Activated CD8-positive, alpha-beta T cell treated with anti-CD3 and anti-CD28 coated beads, Interleukin-2, amount 10 ng/mL, durations not matched to agents 7 days and 5 days (primary cell): ENCODE measurements at places on chromosomes 12 and 14. TPM values are rescaled to one million over a fixed set of nuclear protein-coding genes. Genes with fewer than 3 reads are reported as not detected.

DNA sequence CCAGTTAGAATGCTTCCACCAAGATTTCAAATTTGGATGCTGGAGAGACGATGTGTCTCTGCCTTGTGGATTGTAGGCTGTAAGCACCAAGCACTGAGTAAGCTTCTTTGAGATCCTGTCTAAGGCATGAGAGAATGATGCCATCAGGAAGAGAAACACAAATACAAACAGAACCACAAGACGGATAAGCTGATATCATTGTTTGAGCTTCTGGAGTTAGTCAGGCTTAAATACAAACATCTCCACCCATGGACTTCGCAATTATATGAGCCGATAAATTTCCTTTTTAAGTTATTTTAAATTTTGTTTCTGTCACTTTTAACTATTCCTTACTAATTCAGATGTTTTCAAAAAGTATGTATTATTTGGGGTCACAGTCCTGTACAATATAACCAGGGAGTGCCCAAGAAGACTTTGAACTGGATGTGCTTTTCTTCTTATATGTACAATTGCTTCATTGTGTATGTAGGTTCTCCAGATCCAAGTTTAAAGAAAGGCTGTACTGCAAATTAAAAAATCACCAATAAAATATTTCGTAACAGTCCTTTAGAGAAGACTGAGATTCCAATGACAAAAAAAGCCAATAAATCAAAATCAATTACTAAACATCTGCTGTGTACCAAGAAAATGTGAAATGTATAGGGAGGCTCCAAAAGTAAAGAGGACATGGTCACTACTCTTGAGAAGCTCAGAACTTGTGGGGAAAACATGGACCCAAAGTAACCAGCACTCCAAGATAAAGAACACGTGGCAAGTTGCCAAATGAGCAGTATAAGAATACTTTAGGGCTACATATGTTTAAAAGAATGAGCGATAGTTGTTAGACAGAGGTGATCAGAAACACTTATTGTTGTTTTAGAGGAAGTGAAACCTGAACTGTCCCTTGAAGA is 274.1 kb downstream of the ADAMTS20 start:
- H3K36me3 ChIP-seq, result no peaks in the 10 kb centered on the region
- no peak overlapping the region for H3K27ac ChIP-seq
- no peaks in the 10 kb centered on the region for H3K27me3 ChIP-seq
- no peak overlapping the region for H3K4me3 ChIP-seq
- DNase-seq, result no peak
- H3K4me1 ChIP-seq, result no peaks in the 10 kb centered on the region

DNA sequence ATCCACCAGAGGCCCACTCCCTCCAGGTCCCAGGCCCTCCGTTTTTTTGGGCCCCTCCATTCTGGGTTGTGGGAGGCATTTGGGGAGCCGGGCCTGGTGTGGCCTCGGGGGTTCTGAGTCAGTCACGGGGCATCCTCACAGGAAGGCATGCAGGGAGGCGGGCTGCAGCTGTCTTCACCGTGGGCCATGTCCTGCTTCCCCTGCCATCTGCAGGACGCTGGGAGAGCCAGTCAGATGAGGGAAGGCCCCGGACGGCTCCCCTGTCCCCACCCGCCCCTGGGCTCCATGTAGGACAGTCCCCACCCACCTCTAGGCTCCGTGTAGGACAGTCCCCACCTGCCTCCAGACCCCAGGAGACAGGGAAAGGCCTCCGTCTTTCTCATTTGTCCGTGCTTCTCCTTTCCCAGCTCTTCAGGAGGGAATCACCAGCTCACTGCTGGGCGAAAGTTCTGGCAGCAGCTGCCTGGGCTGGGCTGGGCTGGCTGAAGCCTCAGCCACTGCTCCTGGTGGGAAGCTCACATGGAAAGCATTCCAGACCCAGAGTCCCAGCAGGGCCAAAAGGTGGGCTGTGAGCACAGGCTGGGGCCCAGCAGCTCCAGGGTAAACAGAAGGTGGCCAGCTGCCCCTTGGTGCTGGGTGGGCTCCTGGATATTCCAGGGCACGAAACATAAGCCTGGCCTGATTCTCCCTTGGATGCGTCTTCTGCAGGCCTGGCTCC is 217.8 kb downstream of the KIF26A start:
- H3K4me1 ChIP-seq, result no peaks in the 10 kb centered on the region
- H3K4me3 ChIP-seq, result no peak overlapping the region
- no peaks in the 10 kb centered on the region for H3K36me3 ChIP-seq
- H3K27ac ChIP-seq, result no peak overlapping the region

DNA sequence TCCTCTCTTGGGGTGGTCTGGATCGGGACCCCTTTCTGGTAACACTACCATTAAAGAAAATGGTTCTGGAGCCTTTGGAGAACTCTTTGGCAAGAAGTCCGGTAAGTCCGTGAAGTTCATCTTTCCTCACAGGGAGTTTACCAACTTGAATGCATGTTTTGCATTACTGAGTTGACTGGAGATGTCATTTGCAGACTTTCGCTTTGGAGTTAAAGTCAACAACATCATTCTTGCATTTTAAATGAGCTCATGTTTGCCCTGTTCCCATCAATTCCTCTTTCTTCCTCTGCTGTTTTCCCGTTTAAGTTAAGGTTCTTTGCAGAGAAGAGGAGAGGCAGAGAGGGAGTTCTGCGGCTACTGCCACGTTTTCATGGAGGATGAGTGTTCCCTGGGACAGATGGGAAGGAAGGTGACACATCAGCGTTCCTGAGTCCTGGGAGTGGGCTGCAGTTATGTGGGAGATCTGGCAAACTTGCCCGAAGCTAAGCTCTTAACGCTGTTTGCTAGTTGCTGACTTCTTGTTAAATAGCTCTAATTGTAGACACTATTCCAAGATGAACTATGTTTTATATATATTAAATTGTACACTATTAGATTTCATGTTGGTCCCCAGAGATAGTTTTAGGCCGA is 18.8 kb upstream of the PRICKLE1 start:
- H3K27me3 ChIP-seq, result no peaks in the 10 kb centered on the region
- H3K4me3 ChIP-seq, result no peak overlapping the region

SERPINA9 gene
- not detected for total RNA-seq
